ENCODE measurements at places on chromosomes 13 and 19. TPM values are rescaled to one million over a fixed set of nuclear protein-coding genes. Genes with fewer than 3 reads are reported as not detected.

- DNase-seq, result no peak
Measured at GRCh38 chr19:34841780-34842179, 68.8 kb upstream of the ZNF599 start.

DNA sequence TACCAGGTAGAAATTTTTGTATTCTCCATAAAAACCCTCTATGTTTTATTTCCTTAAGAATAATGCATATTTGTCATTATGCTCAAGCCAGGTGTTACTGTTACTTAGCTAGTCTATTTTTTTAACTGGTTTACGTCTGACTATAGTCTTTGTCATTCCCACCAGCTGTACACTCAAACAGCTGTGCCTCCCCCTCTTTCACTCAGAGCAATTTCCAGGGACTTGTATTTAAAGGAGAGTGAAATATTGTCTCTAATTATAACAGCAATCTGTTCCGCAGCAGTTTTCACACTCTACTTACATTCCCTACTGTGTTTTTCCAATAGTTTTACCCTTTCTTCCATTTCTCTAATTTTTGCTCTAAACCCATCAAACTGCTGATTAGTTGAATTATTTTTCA lies 813.6 kb upstream of the MIR17HG start:
- no peak for DNase-seq

DNA sequence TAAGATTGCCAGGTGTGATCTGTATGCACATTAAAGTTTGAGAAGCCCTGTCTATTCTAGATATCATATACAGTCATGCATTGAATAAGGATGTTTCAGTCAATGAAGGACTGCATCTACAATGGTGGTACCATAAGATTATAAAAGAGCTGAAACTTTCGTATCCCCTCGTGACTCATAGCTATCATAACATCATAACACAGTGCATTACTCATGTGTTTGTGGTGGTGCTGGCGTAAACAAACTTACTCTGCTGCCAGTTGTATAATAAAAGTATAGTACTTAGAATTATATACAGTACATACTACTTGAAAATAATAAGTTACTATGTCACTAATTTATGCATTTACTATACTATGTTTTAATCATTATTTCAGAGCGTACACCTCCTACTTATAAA lies 489.3 kb downstream of the GPC6 start:
- DNase-seq, result no peak

GRCh38 chr19:892243-892893 lies 619 bp downstream of the MED16 start:
- no peak for DNase-seq

DNA sequence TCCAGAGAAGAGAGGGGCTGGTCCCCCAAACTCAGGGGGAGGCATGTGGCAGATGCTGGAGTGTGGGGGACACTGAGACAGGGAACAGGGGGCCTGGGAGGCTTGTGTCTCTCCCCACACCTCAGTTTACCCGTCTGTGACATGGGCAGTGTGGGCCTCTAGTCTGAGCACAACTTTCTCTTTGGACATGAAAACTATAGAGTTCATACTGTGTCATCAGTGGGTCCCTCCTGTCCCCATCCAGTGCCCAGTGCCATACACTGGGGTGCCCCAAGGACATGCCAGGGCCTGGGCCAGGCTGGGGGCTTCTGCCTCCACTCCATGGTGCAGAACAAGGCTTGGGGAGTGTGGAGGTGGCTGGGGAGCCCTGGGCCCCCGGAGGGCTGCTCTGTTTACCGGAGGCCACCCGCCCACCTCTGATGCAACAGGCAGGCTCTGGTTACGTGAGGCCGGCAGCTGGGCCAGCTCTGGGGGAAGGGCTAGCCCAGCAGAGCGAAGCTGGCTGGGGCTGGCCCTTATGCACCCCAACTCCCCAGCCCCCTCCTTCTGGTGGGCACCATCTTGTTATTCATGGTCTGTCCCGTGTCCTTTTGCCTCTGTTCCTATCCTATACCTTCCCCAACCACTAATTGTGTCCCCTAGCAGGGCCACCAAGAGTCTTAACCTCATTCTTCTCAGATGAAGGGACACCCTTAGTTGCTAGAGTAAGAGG lies 1.9 kb upstream of the MEF2B start:
- peak; percentile 55 for DNase-seq

GRCh38 chr13:90197722-90198121 lies 1149.8 kb upstream of the MIR17HG start:
- DNase-seq, result no peak

GRCh38 chr19:4057931-4058692 lies 8.6 kb downstream of the ZBTB7A start:
- peak; percentile 90 for DNase-seq

DNA sequence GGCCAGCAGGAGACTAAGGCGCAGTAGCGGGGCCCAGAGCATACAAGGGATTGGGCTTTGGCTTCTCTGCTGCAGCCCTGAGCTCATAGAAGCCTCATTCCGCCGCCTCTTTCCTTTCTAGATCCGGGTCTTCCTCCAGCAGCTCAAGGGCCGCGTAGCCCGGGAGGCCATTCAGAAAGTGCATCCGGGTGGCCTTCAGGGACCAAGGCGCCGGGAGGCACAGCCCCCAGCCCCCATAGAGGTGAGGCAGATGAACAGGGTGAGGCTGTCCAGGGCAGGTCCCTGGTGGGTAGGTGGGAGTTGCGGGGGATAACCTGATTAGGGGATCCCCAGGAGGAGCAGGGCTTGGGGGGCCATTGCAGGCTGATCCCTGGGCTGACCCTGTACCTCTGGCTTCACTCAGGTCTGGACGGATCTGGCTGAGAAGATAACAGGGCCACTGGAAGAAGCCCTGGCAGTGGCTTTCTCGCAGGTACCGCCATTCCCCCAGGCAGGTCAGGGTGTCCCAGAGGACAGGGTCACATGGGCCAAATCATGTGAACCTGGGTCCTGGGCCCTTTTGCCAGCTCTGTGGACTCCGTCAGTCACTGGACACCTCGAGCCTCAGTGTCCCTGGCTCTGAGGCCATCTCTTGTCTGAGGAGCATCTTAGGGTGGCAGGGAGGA lies 1.3 kb downstream of the SNAPC2 start:
- DNase-seq, result no peak

DNA sequence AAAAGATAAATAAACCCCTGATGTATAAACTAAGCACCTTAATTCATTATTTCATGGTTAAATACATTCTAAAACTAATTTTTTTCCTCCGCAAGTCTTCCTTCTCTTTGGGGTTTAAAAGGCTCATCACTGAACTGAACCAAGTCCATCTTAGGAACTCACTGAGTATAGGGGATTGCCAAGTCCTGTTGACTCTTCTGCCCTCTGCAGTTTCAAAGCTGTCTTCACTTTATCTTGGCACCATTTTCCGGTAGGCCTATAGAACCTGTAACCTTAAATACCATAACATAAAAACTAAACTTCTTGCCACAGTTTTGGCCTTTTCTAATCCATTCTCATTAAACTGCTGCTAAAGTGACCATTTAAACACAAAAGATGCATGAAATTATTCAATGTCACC lies 66.5 kb upstream of the USPL1 start:
- DNase-seq, result peak; percentile 46

- DNase-seq, result no peak
Measured at GRCh38 chr13:59901191-59901590, 262.5 kb downstream of the DIAPH3 start.

DNA sequence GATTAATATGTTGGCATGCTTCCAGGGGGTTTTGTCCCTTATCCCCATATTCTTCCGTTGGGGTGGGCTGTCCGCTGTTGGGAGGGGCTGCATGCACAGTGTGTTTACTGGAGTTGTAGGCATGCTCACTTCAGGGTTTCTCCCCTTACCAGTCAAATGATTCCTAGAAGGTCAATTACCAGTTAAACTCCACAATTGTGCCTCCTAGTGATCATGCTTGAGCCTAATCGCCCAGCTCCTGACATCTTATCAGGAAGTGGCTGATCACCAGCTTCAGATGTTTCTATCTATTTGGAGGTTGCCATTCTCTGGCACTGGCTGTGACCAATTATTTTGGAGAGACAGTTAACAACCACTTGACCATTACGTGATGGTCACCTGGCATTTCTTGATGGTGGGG lies 1090.0 kb downstream of the SLITRK5 start:
- no peak for DNase-seq

DNA sequence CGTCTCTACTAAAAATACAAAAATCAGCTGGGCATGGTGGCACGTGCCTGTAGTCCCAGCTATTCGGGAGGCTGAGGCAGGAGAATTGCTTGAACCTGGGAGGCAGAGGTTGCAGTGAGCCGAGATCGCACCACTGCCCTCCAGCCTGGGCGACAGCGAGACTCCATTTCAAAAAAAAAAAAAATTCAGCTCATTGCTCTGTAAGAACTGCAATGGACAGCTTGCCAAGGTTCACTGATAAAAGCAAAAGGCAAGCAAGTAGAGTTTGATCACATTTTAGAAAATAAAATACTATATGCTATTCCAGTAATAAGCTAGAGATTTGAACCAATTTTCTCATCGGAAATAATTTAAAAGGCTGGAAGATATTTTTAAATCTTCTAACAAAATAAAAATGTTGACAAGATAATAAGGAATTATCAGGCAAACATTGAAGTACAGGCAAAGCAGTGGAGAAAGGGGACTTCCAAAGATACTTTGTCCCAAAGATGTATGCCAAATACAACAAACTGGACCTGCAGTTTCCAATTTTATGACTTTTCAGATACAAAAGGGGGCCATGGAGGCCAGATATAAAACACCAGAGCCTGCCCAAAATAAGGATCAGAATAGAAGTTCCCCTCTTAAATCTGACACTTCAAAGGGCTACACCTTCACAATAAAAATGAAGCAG lies 29.6 kb downstream of the SLC6A16 start:
- DNase-seq, result no peak

- DNase-seq, result peak; percentile 72
Measured at GRCh38 chr13:29991343-29991742, 140.9 kb upstream of the UBL3 start.

- DNase-seq, result no peak
Measured at GRCh38 chr19:50893047-50893736, 18.0 kb downstream of the KLK4 start.

GRCh38 chr13:41931337-41931736 lies 29.6 kb downstream of the VWA8 start:
- DNase-seq, result peak; percentile 57

- DNase-seq, result no peak
Measured at GRCh38 chr19:1533510-1534150, 9.8 kb downstream of the PLK5 start.

DNA sequence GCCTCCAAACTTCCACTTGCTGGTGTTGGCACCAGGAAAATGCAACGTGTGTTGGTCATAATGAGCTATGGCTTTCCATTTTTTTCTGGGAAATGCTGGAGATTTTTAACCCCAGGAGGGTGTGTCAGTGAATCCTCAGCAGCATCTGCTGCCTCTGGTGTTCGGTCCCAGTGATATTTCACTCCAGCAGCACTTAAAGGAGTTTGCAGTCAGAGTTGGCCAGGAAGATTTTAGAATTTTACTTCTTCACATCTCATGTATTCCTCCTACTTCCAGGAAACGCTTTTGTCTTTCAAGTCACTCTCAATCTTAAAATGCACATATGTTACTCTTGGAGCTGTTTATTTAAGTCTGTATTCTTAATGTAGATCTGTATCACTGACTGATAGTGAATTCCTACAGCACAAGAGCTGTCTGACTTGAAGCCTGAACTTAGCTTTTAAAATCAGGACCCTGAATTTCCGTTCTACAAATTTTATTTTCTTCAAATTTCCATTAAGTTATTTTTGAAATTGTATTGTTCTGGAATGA lies 903.4 kb upstream of the SLC10A2 start:
- no peak for DNase-seq

DNA sequence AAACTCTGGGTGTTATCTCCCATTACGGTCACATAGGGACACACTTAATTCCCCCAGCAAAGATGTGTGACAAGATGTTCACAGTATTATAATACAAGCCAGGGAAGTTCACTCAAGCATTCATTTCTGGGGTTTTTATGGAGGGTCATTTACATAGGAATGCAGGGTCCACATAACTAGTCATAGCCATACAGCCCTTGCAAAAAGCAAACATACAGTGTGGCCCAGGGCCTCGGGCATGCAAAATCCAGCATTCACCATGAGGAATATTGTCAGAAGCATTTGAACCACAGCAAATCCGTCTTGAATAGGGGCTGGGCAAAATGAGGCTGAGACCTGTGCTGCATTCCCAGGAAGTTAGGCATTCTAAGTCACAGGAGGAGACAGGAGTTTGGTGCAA lies 13.0 kb upstream of the ZNF460 start:
- no peak for DNase-seq

GRCh38 chr13:51101636-51102235 lies 9.3 kb downstream of the C13orf42 start:
- no peak for DNase-seq

Gene GALP
- total RNA-seq, result not detected

Gene JAK3
- 2.7 TPM for total RNA-seq

Gene ZNF701
- total RNA-seq, result 12.6 TPM

Gene IQCN
- total RNA-seq, result 4.4 TPM

Gene IRGC
- not detected for total RNA-seq

Gene ZNF723
- total RNA-seq, result not detected

Gene RNF225
- not detected for total RNA-seq

Gene NLRP9
- total RNA-seq, result not detected

Gene ERICH4
- total RNA-seq, result not detected

Data from fibroblast of the aortic adventitia (primary cell).